ENCODE measurements at places on chromosomes 6 and 20.

DNA sequence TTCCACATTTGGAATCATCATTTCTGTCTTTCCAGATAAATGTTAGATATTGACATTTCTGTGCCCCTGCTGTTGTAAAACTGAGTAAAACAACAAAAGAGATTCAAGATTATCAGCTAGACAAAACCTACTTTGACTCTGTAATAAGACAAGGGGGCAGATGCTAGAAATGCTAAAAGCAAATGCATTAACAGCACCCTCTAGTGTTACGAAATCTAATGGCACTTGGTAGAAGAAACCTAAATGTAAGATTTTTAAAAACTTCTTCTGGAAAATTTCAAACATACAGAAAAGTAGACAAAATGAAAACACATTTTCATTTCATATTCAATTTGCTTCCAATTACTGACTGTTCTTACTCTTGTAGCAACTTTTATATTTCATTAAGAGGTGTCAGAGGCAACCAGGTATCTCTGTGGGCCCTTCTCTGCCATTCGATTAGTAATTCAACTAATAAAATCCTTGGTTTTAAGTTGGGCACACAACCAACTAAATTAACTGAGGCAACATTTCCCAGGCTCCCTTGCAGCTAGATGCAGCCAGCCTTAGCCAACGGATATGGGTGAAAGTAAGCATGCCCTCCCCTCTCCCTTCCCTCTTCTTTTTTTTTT lies 45.0 kb downstream of the SLC23A2 start:
- DNase-seq = no peak

DNA sequence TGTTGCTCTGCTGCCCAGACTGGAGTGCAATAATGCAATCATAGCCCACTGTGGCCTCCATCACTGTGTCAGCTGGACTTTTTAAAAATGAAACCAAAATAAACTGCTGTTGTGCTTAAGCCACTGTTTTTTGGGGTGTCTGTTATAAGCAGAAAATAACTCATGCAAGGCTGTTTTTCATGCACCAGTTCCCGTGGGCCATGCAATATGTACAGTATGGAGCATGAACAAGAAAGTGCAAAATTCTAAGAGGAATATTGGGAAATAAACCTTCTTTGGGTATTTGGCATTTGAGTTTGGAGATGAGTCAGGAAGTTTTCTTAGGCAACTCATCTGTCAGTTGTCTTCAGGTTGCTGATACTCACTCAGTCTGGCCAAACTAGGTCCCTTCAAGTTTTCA lies 14.9 kb upstream of the ZFAND3 start:
- DNase-seq = no peak

DNA sequence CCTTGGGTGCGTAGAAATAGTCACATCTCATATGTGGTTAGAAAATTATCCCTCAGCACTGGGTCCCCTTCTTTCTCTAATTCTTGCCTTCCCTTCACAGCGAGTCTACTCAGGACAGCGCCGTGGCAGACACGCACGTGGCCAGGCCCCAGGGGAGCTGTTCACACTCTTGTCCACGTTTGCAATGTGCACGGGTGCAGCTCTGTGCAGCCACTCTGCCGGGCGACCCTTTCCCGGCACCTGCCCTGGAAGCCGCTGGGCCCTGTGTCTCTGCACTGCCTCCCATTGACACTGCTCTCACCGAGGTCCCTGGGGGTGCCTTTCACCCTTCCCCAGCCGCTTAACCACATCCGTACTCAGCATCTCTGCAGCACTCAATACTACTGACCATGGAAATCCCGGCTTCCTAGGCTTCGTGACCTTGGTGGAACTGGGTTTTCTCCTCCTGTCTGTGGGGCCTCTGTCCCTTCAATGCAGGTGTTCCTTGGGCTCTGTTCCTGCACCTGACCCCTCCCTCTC lies 104.9 kb downstream of the DACT2 start:
- no peak for DNase-seq

GRCh38 chr6:166841216-166841615 lies 115.1 kb downstream of the RNASET2 start:
- no peak for DNase-seq

DNA sequence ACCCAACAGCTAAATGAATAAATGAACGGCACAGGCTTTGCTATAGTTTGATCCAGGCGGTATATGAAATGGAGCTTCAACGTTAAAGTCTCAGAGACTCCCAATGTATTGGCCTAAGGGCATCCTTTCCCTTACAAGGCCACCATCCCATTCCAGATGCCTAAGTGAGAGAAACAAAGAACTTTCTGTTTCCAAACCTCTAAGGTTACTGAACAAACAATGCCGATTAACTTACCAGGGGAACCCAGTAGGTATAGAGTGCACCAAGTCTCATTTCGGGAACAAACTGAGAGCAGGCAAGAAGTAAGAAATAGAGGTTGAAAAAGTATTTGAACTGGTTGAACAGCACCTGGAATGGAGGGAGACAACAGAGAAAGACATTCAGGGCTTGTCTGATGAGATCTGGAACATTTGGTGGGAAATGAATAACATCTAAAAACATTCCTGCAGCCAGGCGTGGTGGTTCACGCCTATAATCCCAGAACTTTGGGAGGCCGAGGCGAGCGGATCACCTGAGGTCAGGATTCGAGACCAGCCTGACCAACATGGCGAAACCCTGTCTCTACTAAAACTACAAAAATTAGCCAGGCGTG lies 42.5 kb downstream of the ATP9A start:
- DNase-seq = peak; percentile 32

DNA sequence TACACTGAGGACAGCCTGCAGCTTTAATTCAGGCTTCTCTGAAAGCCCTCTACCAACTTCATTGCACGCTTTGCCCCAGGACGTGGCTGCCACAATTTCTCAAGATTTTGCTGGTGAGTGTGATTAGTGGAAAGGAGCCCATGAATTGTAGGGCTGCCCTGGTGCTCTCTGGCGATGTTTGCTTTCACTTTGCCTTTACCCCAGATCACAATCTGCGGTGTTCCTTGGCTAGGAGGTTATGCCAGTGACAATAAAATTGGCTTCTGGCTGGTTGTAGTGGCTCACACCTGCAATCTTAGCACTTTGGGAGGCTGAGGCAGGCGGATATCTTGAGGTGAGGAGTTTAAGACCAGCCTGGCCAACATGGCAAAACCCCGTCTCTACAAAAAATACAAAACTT lies 139.3 kb downstream of the FOXC1 start:
- no peak for DNase-seq

DNA sequence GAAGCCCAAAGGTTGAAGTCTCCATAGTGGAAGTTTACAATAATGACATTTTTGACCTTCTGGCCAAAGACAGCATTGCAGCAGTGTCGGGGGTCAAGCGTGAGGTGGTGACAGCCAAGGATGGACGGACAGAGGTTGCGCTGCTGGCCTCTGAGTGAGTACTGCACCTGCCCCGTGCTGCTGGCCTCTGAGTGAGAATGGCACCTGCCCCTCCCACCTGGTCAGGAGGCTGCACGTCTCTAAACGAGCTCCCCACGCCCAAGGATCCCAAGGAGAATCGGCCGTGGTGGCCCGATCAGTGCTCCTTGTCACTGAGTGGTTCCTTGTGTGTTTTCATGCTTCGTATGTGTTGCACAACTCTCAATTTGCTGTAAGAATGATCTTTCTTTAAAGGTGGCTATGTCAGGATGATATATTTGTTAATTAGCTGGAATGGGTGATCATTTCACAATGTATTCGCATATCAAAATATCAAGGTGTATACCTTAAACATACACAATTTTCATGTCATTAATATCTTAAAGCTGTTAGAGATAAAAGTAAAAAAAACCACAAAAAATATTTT lies 40.4 kb downstream of the FRMD1 start:
- no peak for DNase-seq

DNA sequence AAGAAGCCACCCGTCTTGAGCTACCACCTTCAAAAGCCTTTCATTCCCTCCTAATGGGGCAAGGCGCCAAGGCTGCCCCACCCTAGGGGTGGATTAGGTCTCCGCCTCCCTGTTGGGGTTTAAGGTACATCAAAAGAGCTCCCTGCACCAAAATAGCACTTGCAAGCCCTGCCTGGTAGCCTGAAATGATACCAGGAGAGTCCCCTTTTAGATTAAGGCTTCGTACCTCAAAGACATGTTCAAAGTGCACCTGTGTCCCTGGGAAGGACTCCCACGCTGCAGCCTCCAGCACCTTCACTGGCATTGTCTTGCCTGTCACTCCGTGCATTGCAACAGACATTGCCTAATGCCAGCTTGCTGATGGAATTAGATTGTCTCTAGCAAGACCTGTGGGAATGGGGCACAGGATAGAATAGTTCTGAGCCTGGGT lies 15.7 kb upstream of the CDKN1A start:
- peak; percentile 49 for DNase-seq

DNA sequence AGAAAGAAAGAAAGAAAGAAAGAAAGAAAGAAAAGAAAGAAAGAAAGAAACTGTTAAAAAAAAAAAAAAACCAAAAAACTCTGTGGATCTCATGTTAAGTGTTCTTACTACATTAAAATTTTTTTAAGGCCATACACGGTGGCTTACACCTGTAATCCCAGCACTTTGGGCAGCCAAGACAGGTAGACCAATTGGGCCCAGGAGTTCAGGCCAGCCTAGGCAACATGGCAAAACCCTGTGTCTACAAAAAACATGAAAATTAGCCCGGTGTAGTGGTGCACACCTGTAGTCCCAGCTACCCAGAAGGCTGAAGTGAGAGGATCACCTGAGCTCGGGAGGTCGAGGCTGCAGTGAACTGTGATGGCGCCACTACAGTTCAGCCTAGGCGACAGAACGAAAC lies 4.6 kb upstream of the BPIFA1 start:
- no peak for DNase-seq

GRCh38 chr20:38290829-38291814 lies 12.8 kb upstream of the BPI start:
- DNase-seq = peak; percentile 93

GRCh38 chr6:52976149-52976548 lies 18.9 kb downstream of the GSTA4 start:
- no peak for DNase-seq

DNA sequence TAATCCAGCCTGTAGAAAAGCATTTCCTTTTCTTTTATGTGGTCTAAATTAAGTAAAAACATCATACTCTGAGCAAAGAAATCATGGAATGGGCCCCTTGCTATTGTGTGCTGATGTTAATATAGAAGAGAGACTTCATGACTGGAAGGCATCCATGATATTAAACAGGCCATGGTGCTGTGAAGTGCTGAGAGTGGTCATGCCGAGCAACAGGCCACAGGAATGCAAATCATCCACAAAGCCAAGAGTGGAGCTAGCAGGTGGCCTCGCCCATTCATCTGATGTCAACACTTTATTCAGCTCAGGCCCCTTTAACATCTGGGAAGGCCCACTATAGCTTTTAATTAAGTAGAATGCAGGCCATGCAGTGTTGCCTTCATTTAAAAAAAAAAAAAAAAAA lies 115.2 kb upstream of the HMGCLL1 start:
- peak; percentile 78 for DNase-seq

- no peak for DNase-seq
Observed at GRCh38 chr6:169839898-169840631, 88.6 kb downstream of the ERMARD start.

DNA sequence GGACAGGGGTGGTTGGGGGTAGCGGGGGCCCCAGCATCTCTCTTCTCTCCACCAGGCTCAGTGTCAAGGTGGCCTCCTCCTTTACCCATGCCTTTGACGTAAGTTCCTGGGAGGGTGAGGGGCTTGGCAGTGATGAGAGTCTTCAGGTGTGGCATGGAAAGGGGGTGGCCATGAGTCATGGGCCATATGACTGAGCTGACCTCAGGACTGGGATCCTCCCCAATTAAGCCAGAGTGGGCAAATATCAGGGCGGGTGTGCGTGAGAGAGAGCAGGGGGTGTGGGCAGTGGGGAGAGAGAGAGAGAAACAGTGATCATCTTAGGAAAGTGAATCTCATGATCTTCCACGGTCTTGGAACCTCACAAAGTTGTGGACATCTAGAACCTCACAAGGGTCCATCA lies 8.2 kb upstream of the BPIFB4 start:
- no peak for DNase-seq

- no peak for DNase-seq
Observed at GRCh38 chr20:50393242-50393641, 116.9 kb upstream of the PTPN1 start.

Data from ELF-1 (cell line).